ENCODE measurements at places on chromosomes 3 and 15.

GRCh38 chr15:66981771-66982170, 83.6 kb upstream of the SMAD3 start:
- DNase-seq = no peak

DNA sequence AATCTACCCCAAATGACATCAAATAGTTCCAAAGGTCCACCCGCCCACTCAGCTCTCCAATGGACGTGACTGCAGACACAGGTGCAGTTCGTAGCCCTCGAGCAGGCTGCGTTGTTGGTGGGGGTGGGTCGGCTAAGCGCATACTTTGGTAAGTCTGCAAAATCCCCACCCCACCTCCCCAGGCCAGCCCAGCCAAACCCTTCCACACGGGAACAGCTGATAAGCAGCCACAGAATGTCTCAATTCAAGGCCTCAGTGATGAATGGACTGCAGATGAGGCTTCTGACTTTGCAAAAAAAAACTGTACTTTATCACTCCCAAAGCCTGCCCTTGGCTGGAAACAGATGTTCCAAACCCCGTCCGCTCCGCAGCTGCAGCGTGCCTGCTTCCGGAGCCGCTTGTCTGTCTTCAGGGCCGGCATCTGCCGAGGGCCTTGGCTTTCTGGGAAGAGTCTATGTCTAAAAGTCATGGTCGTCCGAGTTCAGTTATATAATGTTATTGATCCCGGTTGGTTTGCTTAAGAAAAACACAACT, 38.2 kb downstream of the PCSK6 start:
- no peak for DNase-seq

- DNase-seq = no peak
Observed at GRCh38 chr3:179512378-179512777, 50.3 kb upstream of the ACTL6A start.

GRCh38 chr3:99902091-99902490, 84.4 kb downstream of the CMSS1 start:
- DNase-seq = no peak

- no peak for DNase-seq
Observed at GRCh38 chr3:66808891-66809594, 189.1 kb upstream of the KBTBD8 start.

DNA sequence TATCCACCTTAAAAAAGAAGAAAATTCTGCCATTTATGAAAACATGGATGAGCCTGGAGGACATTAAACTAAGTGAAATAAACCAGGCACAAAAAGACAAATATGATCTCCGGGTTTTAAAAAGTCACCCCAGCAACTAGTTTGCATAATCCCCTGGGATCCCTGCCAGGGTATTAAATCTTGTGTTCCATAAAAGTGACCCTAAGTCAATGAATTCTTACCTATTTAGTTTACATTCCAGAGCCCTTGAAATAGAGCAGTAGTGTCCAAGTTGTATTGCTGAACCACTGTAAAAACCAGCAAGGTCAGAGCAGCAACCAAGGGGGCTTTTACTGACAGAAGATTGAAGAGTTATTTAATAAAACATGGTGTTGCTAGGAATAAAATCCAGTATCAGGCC, 716.8 kb upstream of the BCHE start:
- DNase-seq = no peak

- peak; percentile 89 for DNase-seq
Observed at GRCh38 chr15:51622604-51623370, at the start of gene DMXL2. Gene DMXL2 (minus strand): TSS chr15:51622771. CDS start chr15:51622545, 226 bp downstream.

- no peak for DNase-seq
Observed at GRCh38 chr3:183381179-183381578, 47.2 kb downstream of the MCF2L2 start.

- DNase-seq = no peak
Observed at GRCh38 chr15:74906067-74906449, 593 bp downstream of the FAM219B start.

- peak; percentile 86 for DNase-seq
Observed at GRCh38 chr15:40279437-40280141, 3.3 kb downstream of the ANKRD63 start.
